ENCODE measurements at places on chromosomes 11 and 22.

DNA sequence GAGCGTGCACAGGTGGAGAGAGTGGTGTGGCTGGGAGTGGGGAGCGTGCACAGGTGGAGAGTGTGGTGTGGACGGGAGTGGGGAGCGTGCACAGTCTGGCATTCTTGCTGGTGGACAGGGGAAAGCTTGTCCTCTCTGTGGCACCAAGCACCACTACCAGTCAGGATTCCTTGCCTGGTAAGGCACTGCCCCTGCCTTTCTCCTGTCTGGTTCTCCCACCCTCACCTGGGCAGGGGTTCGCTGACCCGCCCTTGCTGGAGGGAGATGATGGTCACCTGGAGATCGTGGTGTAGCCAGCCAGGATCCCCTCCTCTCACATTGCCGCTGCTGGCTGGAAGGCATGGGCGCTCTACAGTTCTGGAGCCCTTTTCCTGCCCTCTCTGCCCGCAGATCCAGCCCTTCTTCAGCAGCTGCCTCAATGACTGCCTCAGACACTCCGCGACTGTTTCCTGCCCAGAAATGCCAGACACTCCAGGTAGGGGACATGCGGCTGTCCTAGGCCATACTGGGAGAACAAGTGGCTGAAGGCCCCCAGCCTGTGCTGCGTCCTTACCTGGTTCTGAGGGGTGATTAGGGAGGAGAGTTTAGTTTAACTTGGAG is 16.7 kb downstream of the TMEM121B start:
- no peak overlapping the region for H3K4me3 ChIP-seq
- no peaks in the 10 kb centered on the region for H3K4me1 ChIP-seq
- H3K27ac ChIP-seq, result no peak overlapping the region
- no peak for DNase-seq
- H3K36me3 ChIP-seq, result no peaks in the 10 kb centered on the region

DNA sequence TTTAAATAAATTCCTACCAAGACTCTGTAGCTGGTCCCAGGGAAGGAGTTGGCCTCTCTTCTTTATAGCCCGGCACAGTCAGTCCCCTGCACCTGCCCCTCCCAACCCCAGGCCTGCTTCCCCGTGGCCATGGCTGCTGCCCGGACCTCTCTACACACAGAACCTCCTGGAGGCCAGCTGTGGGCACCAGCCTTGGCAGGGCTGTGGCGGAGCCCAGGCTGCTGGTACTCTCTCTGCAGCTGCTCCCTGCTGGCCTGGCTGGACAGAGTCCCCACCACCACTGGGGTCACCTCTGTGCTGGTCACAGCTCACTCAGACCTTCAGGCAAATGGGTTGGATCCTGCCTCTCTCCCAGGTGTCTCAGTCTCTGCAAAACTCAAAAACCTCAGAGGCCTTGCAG is 69.3 kb downstream of the LRP5 start:
- H3K4me1 ChIP-seq, result peaks cover 15% of the 10 kb centered on the region
- no peaks in the 10 kb centered on the region for H3K27me3 ChIP-seq
- H3K36me3 ChIP-seq, result no peaks in the 10 kb centered on the region

- no peaks in the 10 kb centered on the region for H3K27me3 ChIP-seq
- DNase-seq, result no peak
- H3K36me3 ChIP-seq, result no peaks in the 10 kb centered on the region
- no peak overlapping the region for H3K4me3 ChIP-seq
- no peak overlapping the region for H3K27ac ChIP-seq
These were observed 404.4 kb downstream of the KCNA4 start for GRCh38 chr11:29612423-29612822.

GRCh38 chr11:18791969-18792628 is 501 bp upstream of the PTPN5 start:
- peaks cover 5% of the 10 kb centered on the region for H3K4me1 ChIP-seq
- H3K27ac ChIP-seq, result no peak overlapping the region
- peak overlapping the region; percentile 41 for H3K4me3 ChIP-seq
- H3K27me3 ChIP-seq, result no peaks in the 10 kb centered on the region
- no peaks in the 10 kb centered on the region for H3K36me3 ChIP-seq

DNA sequence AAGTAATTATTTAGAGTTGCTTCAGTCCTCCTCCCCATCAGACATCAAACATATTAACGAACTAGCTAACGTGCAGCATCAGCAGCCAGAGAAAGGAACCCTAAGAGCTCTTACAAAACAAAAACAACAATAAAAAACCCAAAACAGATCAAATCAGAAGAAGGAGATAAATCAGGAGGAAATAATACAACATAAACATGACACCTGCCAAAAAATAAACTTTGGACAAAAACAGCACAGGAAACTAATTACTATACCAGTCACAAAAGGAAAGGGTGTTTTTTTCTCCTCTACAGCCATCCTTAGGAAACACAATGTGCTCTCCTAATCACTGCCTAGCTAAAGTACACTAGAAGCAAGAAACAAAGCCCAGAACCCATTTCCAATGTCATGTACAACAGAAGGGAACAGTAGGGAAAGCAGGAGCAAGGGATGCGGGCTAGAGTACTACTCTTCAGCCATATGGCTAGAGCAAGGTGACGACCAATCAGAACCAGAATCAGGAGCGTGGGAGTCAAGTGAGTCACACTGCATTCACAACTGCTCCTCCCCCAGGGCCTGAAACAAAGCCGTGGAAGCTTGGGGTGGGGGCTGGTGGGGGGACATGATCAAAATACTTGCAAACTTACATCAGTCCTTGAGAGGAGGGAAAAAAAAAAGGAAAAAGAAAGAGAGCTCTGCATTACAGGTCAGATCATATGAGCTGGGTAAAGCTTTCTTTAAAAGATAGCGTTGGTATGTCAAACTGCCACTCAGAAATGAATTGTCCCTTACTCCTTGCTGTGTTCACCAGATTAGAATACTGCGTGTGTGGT is 60.4 kb downstream of the LARGE2 start:
- no peak for DNase-seq
- no peak overlapping the region for H3K27ac ChIP-seq
- no peaks in the 10 kb centered on the region for H3K27me3 ChIP-seq
- H3K4me1 ChIP-seq, result no peaks in the 10 kb centered on the region
- no peaks in the 10 kb centered on the region for H3K36me3 ChIP-seq

GRCh38 chr11:65279741-65280440 is 18.1 kb downstream of the POLA2 start:
- DNase-seq, result no peak
- H3K27me3 ChIP-seq, result no peaks in the 10 kb centered on the region
- no peaks in the 10 kb centered on the region for H3K4me1 ChIP-seq
- H3K27ac ChIP-seq, result peak overlapping the region; percentile 13
- H3K4me3 ChIP-seq, result no peak overlapping the region
- H3K36me3 ChIP-seq, result peaks cover 4% of the 10 kb centered on the region

DNA sequence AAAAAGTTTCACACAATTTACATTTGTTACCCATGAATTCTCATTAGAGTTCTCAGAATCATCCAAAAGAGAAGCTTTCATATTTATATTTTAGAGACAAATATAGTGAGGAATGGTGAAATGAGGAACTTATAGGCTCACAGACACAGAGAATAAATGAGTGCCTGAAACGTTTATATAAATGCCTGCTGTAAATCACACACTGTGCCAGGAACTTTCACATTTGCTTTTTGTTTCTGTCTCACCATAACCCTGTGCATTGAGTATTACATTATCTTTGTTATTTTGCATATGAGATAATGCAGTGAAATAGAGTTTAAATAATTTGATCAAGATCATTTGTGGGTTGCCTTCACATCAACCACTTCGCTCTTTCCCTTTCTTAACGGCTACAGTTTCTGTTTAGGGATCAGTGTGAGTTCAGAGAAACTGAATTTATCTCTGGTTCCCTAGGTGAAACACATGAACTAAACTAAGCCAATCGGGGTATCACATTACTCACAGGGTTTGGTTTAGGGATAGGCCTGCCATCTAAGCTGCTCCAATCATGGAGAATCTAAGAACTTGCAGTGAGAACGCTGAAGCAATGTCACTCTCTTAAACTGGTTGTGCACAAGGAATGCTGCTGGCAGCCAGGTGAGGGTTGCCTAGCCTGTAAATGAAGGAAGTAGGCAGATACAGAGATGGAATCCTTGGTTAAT is 1339.2 kb upstream of the TENM4 start:
- H3K36me3 ChIP-seq, result no peaks in the 10 kb centered on the region
- H3K27me3 ChIP-seq, result no peaks in the 10 kb centered on the region
- no peaks in the 10 kb centered on the region for H3K4me1 ChIP-seq
- no peak for DNase-seq
- no peak overlapping the region for H3K4me3 ChIP-seq
- no peak overlapping the region for H3K27ac ChIP-seq

GRCh38 chr11:133842053-133842452 is 3.3 kb downstream of the SPATA19 start:
- H3K36me3 ChIP-seq, result no peaks in the 10 kb centered on the region
- DNase-seq, result no peak
- H3K27ac ChIP-seq, result no peak overlapping the region
- H3K27me3 ChIP-seq, result peaks cover 2% of the 10 kb centered on the region
- no peak overlapping the region for H3K4me3 ChIP-seq

Measured in breast epithelium (tissue), 4 donors.